ENCODE measurements at places on chromosomes 12 and 14. TPM values are rescaled to one million over a fixed set of nuclear protein-coding genes. Genes with fewer than 3 reads are reported as not detected.

Gene AICDA
- 0.13 TPM for total RNA-seq

Gene JPH4
- total RNA-seq, result 0.07 TPM

Gene TAS2R20
- not detected for total RNA-seq

Gene OVCH1
- not detected for total RNA-seq

Gene PGF
- total RNA-seq, result 5.1 TPM

Gene KLRB1
- not detected for total RNA-seq

Gene NEMP1
- total RNA-seq, result 13.9 TPM

Gene IL31
- not detected for total RNA-seq

Gene PZP
- not detected for total RNA-seq

Gene IFI27
- 2.4 TPM for total RNA-seq
